ENCODE measurements at places on chromosomes 3 and 15. TPM values are rescaled to one million over a fixed set of nuclear protein-coding genes. Genes with fewer than 3 reads are reported as not detected.

The LRRC31 gene
- not detected for total RNA-seq

The ANKUB1 gene
- total RNA-seq, result not detected

The DUSP7 gene
- 5.6 TPM for total RNA-seq

The GPR160 gene
- 2.9 TPM for total RNA-seq

The CDHR4 gene
- total RNA-seq, result 0.17 TPM

The LMAN1L gene
- total RNA-seq, result not detected

The DAPK2 gene
- total RNA-seq, result 5.2 TPM

The MBNL1 gene
- 529 TPM for total RNA-seq

- DNase-seq, result no peak
Observed at GRCh38 chr15:90153658-90154057, 47.5 kb upstream of the SEMA4B start.

DNA sequence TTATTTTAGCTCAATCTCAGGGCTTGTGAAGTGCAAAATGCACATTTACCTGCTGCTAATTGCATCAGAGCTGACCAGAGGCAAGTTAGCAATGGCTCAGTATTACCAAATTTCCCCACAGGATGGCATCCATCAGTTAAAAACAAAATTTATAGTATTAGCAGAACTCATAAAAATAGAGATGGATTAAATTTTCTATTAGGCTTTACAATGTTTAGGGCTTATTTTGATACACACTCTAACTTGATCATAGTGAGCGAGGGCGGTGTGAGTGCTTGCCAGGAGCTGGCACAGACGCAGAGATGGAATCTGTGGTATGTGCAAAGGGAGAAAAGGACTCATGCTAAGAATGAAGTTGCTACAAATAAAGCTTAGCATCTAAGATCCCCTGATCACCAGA, 241.0 kb downstream of the NSUN3 start:
- DNase-seq, result no peak

DNA sequence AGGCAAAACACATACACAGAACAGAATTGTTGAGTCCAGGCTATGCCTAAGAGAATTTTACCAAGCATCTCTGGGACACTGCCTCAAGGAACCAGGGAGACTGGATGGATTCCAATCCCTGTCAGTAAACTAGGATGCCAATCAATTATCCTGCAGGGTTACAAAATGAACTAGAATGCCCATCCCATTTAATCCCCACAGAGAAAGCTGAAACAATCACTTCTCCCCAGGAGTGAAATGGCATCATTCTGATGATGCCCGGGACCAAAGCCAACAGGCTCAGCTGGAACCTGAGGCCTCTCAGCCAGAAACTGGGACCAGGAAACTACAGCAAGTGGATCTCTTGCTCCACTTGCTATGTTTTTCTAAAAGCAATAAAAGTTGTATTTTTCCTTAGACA, 130.0 kb upstream of the TJP1 start:
- DNase-seq, result no peak

- DNase-seq, result no peak
Observed at GRCh38 chr3:169384573-169384972, 278.9 kb downstream of the MECOM start.

GRCh38 chr3:123180791-123181190, 21.0 kb upstream of the SEC22A start:
- DNase-seq, result no peak

- no peak for DNase-seq
Observed at GRCh38 chr3:176795891-176796290, 401.4 kb downstream of the TBL1XR1 start.

Measured in CD8-positive, alpha-beta T cell (primary cell).